ENCODE measurements at places on chromosomes 11 and 22.
A peak's percentile ranks its signal among the peaks of the same experiment; 100 is the strongest.

- no peak for DNase-seq
Observed at GRCh38 chr11:37506531-37506930, 908.5 kb upstream of the RAG2 start.

- DNase-seq: no peak
Observed at GRCh38 chr11:78689585-78690153, 115.0 kb upstream of the NARS2 start.

DNA sequence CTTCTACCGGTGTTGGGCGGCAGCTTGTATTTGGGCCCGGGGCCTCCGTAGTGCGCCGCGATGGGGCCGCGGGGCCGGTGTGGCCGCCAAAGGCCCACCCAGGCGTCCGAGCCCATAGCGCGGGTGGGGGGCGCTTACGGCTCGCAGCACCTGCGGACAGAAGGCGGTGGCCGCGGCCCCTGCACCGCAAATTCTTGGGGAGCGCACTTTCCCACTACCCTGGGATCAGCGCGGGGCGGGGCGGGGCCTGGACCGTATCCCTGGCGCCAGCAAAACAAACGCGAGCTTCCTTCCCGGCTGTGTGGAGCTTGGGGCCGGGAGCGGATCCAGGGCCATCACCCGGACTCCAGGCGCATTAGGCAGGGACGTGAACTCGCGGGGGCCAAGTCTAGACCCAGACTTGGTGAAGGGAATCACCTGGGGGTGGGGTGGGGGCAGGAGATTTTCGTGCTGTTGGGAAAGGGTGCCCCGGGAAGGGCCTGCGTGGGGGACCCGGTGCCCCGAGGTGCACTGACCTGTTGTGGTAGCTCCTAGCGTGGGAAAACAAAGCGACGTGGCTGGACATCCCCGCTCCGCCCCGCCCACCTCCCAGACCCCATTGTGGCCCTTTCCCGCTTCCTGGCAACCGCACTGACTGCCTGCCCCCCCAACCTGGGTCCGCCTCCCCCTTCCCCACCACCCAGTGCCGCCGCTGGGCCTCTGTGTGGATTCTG lies 2.3 kb upstream of the TYMP start:
- peak; percentile 71 for DNase-seq

- peak; percentile 46 for DNase-seq
Observed at GRCh38 chr22:23387827-23388516, 192.1 kb downstream of the IGLL1 start.

- no peak for DNase-seq
Observed at GRCh38 chr11:65593518-65594414, 1.8 kb downstream of the KCNK7 start.

- DNase-seq: no peak
Observed at GRCh38 chr22:43333156-43333555, 10.0 kb downstream of the SCUBE1 start.

DNA sequence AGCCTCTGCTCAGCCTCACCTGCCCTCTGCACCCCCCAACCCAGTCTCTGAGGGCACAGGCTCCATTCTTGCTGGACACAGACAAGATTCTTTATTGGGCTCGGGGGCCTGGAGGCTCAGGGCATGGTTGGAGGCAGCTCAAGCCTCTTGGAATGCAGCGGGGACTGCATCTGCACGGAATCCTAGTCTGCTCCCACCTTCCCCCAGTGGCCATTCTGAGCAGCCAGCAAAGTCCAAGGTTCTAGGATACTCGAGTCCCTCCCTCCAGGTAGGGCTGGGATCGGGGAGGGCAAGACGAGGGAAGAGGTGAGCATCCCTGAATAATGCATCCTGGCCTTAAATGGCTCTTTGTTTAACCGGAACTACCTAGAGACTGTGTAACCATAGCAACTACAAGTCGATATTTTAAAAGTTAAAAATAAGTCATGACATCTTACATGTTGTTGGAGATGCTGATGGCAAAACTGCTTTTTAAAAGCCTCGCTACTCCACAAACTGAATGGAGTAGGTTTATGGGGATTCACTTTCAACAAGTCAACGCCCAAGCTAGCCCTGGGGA lies 10.7 kb upstream of the IGSF22 start:
- no peak for DNase-seq

DNA sequence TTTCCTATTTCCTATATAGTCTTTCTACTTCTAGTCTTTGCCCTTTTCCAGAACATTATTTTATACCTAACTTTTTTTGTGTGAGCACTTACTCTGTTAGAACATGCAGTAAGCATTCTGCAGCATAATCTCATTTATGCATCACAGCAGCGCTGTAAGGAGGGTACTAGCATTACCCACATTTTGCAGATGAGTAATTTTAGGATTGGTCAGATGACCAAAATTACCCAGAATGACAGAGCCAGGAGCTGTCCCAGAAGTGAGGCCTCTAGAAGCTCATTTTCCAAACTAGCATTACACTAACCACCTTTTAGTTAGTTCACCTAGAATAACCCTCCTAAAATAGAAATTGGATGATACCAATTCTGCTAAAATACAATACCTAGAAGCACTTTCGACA lies 47.1 kb upstream of the ARHGAP32 start:
- no peak for DNase-seq

DNA sequence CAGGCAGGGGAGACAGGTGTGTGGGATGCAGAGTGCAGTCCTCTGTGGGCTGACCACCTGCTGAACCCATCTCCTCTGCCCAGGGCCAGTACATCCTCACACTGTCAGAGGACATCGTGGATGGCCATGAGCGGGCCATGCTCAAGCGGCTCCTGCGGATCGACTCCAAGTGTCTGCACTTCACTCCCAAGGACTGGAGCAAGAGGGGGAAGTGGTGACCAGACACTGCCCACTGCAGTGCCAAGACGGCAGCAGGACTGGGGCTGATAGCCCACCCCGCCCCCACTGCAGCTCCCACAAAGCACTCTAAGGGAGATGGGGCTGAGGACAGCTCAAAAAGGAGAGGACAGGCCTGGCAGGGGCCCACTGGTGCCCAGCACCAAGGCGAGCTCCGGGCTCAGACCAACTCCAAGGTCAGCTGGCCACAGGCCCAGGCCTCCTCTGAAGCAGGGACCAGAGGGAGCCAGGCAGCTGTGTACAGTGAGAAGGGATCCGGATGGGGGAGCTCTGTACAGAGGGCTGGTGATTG lies 1.6 kb downstream of the RNASEH2C start:
- DNase-seq: no peak

DNA sequence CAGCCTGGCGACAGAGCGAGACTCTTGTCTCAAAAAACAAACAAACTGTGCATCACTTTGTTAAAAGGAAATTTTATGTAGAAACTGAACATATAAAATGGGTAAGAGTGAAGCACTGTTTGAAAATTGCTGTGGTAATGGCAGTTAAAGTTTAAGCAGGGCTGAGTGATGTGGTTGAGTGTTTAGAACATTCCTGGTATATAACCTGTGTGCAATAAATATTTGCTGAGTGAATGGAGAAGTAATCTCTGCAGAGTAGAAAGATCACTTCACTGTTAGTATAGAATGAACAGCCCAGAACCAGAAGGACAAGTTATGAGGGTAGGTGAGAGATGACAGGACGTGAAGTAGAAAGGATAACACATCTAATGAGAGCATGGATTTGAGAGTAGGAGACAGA lies 27.3 kb downstream of the CECR2 start:
- no peak for DNase-seq

DNA sequence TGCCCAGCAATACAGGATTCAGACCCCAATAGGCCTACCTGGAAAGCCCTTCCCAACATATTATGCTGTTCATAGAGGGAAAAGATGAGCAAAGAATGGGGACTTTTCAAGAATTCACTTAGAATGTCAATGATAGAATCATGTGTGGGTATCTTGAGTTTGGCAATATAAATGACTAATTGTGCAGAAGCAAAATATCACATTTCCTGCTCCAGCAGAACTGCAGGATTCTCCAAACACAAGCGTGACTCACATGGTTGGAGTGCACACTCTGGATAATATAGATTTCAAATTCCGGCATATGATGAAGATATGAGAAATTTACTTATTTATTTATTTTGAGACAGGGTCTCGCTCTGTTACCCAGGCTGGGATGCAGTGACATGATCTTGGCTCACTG lies 12.5 kb upstream of the APOL5 start:
- DNase-seq: no peak

- no peak for DNase-seq
Observed at GRCh38 chr11:96063053-96063452, 139.1 kb upstream of the MTMR2 start.

GRCh38 chr11:17692931-17693330 lies 26.4 kb upstream of the MYOD1 start:
- DNase-seq: no peak

- DNase-seq: no peak
Observed at GRCh38 chr11:132866783-132867545, 665.3 kb downstream of the OPCML start.

- DNase-seq: no peak
Observed at GRCh38 chr22:46672731-46673130, 52.5 kb downstream of the GRAMD4 start.

DNA sequence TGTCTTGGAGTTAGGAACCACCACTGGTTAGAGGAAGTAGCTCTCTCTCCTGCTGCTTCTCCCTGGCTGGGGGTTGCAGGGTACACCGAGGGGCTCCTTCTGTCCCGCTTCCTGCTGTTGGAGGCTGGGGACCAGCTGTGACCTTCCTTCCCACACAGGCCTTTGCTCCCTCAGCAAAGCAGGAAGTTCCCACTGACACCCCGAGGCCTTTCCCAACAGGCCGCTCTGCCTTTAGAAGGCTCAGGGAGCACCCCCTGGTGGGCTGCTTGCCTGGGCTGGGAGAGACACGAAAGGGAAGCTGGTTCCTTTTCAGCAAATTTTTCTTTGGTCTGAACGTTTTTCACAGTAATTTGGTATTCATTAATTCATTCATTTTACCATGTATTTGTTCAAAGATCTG lies 527.9 kb upstream of the B3GAT1 start:
- no peak for DNase-seq

DNA sequence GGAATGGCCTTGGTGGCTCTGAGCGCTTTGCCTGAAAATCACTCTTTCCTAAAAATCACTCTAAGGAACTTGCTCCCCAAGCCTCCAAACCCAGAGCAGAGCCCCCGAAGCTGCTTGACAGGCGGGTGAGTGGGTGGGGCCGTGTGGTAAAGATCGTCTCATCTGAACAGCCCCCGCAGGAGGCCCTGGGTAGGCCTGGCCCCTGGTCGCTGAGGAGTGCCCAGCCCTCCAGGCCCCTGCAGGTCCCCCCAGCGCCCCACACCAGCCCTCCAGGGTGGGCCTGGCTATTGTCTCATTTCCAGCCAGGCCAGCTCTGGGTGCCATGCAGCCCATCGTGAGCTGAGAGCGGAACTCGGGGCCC lies 17.2 kb upstream of the PIM3 start:
- no peak for DNase-seq

- DNase-seq: no peak
Observed at GRCh38 chr11:61635304-61635703, 44.9 kb upstream of the DAGLA start.

DNA sequence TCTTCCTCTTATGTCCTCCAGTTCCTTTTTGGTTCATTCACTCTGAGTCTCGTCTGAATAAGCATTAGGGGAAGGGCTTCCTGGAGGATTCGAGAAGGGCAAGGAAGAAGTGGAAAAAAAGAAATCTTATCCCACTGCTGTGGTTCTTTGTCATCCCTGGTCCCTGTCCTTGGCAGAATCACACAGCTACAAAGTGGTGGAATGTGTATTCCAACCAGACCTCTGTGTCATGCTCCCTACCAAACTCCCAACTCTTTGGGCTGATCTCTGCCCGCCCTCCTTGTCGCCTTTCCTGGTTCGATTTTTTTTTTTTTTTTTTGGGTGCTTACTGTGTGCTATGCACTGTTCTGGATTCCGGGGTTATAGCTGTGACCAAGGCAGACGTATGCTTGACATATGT lies 61.0 kb downstream of the TEAD1 start:
- DNase-seq: no peak

- no peak for DNase-seq
Observed at GRCh38 chr22:49702068-49702397, 125.6 kb downstream of the BRD1 start.

- no peak for DNase-seq
Observed at GRCh38 chr11:45906096-45906682, 882 bp downstream of the FREY1 start.

DNA sequence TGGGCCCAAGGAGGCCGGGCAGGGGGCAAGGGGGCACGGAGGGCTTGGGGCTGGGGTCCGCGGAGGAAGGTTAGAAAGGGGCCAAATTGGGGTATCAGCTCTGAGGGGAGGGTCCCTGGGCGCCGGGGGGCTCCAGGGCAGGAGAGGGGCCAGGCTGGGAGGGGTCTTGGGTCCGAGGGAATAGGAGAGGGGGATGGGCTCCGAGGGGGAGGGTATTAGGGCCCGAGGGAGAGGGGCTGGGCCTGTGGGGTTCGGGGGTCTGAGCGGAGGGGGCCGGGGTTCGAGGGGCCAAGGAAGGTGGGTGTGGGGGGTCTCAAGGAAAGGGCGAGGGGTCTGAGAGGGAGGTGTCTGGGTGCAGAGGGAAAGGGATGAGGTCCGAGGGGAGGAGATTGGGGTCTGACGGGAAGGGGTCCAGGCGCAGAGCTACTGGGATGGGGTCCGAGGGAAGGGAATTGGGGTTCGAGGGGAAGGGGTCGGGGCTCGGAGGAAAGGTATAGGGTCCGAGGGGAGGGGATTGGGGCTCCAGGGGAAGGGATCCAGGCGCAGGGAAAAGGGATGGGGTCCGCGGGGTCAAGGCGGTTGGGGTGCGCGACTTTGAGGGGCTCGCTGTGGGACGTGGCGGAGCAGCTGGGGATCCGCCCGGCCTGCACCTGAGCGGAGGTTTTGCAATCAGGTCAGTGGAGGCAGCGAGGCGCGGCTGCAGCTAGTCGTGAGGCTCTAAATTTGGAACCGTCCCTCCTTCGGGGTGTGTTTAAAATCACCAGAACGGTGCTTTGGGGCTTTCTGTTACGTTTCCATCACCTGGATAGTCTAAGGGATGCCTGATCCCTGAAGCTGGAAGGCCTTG lies 728 bp downstream of the CTTN start:
- DNase-seq: no peak

GRCh38 chr11:2792381-2793250 lies 92.8 kb upstream of the KCNQ1OT1 start:
- peak; percentile 50 for DNase-seq

DNA sequence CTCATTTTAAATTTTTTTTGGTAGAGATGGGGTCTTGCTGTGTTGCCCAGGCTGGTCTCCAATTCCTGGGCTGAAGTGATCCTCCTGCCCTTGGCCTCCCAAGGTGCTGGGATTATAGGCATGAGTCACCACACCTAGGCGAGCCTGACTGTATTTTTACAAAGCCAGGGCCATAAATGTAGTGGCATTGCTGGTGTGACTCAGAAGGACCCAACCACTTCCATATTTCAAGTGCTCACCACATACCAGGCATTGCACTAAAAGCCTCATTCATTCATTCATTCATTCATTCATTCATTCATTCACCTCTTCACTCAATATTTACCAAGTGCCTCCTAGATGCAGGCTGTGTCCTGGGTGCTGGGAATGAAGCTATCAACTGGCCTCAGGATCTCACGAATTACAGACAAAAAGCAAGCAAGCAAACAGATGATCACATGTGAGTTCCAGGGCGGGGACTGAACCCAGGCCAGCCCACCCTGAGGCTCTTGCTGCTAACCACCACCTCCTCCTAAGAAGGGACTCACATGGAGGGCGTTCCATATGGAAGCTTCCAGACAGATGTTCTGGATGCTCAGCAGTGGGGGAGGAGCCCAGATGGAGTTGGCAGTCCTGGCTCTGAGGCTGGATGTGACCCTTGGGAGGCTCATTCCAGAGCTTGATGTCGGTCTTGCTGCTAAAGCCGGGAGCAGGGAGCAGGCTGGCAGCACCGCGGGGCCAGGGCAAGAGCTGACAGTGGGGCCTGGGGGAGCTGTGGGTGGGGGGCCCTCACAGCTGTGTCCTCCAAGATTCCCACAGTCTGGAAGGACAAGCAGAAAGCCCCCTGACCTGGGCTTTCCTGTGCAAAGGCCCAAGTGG lies 158.8 kb downstream of the CTTN start:
- DNase-seq: no peak

All from RWPE2 (cell line).